ENCODE measurements at places on chromosomes 1 and 21.

- no peak for DNase-seq
Observed at GRCh38 chr1:180117764-180118116, 36.9 kb upstream of the QSOX1 start.

DNA sequence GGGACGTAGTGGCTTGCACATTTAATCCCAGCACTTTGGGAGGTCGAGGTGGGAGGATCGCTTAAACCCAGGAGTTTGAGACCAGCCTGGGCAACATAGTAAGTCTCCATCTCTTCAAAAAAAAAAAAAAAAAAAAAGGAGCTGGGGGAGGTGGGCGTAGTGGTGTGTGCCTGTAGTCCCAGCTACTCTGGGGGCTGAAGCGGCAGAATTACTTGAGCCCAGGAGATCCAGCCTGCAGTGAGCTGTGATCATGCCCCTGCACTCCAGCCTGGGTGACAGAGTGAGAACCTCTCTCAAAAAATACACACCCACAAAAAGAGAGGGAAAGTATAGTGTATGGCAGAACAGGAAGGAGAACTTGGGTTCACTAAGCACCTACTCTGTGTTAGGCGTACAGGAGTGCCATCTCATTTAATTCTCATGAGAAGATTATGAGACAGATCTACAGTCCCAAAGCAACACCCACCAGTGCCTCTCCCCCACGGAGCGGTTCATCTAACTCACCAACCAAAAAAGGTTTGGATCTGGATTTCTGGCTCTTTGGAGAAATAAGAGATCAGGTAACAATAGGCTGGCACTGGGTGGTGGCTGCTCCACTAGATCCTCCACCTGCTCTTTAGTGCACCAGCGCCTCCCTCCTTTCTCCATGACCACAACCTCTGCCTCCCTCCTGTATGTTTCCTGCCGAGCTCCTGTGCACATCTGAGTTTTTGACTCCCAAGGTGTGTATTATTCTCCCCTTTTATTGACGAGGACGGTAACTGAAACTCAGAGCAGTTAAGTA is 1.4 kb upstream of the TRAF5 start:
- DNase-seq: peak; percentile 72

DNA sequence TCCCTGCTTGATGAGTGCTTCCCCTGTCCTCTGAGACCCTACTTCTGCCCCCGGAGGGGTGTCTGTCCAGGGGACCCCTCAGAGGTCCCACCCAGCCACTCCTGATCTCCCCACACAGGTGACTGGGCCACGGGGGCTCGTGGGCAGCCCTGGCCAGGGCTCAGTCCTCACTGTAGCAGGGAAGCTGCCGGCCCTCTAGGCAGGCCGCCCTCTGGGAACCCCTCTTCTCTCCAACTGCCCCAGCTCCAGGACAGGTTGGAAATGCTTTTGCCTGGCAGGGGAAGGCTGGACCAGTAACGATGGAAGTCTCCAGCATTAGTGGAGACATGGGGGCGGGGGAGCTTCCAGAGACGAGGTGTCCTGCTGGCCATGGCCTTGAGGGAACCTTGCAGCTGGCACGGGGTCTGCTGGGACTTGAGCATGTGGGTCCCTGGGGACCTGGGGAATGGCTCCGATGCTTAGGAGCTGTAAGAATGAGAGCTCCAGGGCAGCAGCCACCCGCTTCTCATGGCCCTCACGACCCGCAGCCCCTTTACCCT is 3.1 kb upstream of the FNDC10 start:
- DNase-seq: no peak

GRCh38 chr1:37951041-37951782 is 4.4 kb upstream of the INPP5B start:
- no peak for DNase-seq

- no peak for DNase-seq
Observed at GRCh38 chr1:224300346-224300745, 29.6 kb downstream of the NVL start.

Measured in vagina (tissue), 2 donors.